Karpas-422 (cell line): ENCODE measurements at places on chromosomes 4 and X. TPM values are rescaled to one million over a fixed set of nuclear protein-coding genes. Genes with fewer than 3 reads are reported as not detected.

DNA sequence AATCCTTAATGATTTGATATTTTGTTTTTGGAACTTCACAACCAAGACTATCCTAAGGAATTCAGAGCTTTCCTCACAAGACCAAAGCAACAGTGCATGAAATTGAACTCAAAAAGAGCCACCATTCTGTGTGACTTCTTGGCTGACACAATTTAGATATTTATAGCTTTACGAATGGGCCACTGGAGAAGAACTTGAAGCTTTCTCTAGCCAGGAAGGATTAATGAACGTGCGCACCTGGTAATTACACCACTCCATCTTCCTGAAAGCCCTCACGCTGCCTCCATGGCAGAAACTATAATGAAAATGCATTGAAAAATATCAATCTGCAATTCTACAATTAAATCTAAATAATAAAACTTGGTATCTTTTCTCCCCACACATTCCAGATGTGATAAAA is 1057.8 kb downstream of the DMD start:
- DNase-seq, result no peak

- no peak for DNase-seq
These were observed 28.9 kb downstream of the SEPSECS start for GRCh38 chr4:25131381-25131780.

The CENPU gene
- total RNA-seq, result 18.5 and 31.3 TPM in 2 replicates

DNA sequence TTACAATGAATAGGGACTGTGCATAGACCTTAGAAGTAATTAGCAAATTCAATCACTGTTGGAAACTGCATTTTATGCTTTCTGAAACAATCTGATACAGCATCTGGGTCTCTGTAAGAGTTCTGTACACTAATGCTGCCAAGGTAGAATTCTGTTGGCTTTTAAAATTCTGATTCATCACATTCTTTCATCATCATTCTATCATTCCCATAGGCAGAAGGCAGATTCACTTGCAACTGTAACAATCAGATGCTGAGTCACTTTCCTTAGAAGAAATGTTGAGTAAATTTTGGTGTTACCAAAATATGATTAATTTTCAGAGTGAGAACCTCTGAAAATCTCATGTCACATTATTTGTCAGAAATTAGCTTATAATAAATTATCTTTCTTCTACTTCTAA is 267.2 kb downstream of the MAPK10 start:
- no peak for DNase-seq

The GPRASP1 gene
- total RNA-seq, result 2.4 and 2.7 TPM in 2 replicates
